Activated T-cell treated with anti-CD3 and anti-CD28 coated beads, Interleukin-2, amount 50 U/mL, for 72 hours (primary cell): ENCODE measurements at places on chromosomes 6 and 20. TPM values are rescaled to one million over a fixed set of nuclear protein-coding genes. Genes with fewer than 3 reads are reported as not detected.

C20orf141 gene
- total RNA-seq: not detected

TSPO2 gene
- not detected for total RNA-seq

PRSS35 gene
- total RNA-seq: not detected

L3MBTL3 gene
- 10.9 TPM for total RNA-seq

ZNF334 gene
- total RNA-seq: 1.1 TPM

SDCBP2 gene
- total RNA-seq: 11.0 TPM

GRCh38 chr6:1619673-1620503 lies 10.2 kb downstream of the FOXC1 start:
- H3K27me3 ChIP-seq: peaks cover 56% of the 10 kb centered on the region
- no peaks in the 10 kb centered on the region for H3K36me3 ChIP-seq
- H3K4me3 ChIP-seq: peak overlapping the region; percentile 29
- H3K27ac ChIP-seq: no peak overlapping the region
- H3K4me1 ChIP-seq: peaks cover under 1% of the 10 kb centered on the region

- no peaks in the 10 kb centered on the region for H3K36me3 ChIP-seq
- H3K4me3 ChIP-seq: no peak overlapping the region
- DNase-seq: no peak
- H3K27me3 ChIP-seq: peaks cover 9% of the 10 kb centered on the region
- no peak overlapping the region for H3K27ac ChIP-seq
Observed at GRCh38 chr6:96468681-96469224, 52.9 kb upstream of the UFL1 start.
